ENCODE measurements at places on chromosomes 3 and 15.

DNA sequence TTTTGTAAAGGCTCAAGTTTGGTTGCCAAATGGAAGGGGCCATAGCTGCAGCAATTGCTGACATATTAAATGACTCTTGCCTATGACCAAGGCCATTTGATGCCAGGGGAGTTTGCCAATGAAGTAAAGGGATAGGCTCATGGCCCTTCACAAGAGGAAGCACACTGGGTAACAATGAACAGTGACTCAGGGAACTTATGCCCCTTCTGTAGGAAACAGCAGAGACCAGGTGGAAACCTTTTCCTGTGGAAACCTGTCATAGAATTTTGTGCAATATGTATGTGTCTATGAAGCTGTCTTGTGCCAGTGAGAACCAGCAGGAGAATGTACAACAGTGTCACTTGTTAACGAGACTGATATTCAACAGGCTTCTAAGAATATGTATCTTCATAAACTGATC lies 25.4 kb upstream of the AVEN start:
- DNase-seq: no peak

DNA sequence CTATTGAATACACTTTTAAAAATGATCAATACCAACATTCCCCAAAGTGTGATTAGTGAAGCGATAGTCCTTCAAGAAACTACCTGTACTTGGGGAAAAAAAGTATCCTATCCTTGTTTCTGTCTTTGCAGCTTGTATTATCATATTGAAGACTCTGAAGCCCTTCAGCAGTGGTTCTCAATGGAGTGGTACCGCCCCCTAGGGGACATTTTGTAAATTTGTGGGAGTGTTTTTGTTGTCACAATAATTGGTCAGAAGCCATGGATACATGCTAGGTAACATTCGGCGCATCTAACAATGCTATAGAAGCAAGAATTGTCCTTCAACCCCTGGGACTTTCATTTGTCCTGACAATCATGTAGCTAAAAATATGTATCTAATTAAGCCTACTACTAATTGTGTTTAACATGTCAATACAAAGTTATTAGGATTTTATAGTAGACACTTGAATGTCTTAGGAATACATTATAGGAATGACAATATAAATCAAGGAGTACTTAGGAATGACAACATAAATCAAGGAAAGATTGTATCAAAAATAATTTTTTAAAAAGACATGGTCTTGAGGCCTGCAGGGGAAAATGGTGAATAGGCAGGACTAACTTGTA lies 53.7 kb downstream of the NMD3 start:
- no peak for DNase-seq

GRCh38 chr3:148309390-148310035 lies 388.2 kb upstream of the AGTR1 start:
- DNase-seq: no peak

GRCh38 chr3:127124120-127124519 lies 68.8 kb upstream of the PRR23E start:
- DNase-seq: no peak

DNA sequence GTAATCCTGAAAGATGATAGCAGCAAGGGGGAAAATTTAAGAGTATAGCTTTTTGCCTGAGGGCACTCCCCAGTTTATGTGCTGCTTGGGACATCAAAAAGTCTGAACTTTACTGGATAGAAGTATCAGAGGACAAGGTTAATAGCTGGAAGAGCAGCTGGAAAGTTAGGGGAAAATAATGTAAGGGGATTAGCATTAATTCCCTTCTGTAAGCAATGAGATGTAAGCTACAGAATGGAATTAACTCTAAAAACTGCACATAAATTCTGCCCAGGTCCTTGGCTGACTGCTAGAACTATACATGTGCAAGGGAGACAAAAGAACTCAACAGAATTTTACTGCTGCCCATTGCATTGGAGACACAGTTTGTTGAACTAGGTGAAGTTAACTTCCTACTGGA lies 55.6 kb downstream of the ATP11B start:
- DNase-seq: no peak

DNA sequence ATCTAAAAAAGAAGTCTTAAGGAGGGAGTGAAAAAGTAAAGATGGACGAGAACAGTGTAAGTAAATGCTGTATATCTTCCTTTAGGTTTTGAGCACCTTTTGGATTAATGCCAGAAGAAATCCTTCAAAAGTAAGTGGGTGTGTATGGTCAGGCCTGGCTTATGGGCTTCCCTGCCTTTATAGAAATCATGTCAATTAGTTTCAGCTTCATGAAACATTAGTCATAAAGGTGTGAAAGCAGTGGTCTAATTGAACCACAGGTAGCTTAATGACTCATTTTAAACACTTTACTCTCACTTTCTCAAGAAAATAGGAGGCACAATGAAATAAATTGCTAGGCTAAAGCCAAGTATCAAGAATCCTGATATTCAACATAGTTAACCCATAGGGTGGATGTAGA lies 467.4 kb upstream of the DPPA4 start:
- DNase-seq: no peak

DNA sequence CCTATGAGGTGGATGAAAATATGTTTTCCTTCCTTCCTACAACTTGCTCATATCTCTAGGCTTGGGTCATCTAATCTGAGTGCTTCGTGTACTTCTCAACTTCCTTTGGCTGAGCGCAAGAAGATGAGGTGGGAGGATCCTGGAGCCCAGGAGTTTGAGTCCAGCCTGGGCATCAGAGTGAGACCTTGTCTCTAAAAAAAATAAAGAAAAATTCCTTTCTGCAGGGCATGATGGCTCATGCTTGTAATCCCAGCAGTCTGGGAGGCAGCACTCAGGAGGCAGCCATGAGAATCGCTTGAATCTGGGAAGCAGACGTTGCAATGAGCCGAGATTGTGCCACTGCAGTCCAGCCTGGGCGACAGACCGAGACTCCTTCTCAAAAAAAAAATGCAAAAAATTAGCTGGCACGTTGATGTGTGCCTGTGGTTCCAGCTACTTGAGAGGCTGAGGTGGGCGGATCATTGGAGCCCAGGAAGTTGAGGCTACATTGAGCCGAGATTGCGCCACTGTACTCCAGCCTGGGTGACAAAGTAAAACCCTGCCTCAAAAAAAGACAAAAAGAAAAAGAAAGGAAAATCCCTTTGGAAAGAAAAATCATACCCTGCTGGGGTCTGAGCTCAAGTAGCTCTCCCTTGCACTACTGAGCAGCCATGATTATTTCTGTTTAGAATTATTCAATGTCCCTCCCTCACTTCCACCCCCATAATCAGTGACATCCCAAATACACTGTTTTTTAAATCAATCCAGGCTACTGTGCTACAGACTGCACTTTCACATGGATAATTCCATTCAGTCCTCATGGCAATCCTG lies 28.0 kb upstream of the RAB11A start:
- DNase-seq: no peak

DNA sequence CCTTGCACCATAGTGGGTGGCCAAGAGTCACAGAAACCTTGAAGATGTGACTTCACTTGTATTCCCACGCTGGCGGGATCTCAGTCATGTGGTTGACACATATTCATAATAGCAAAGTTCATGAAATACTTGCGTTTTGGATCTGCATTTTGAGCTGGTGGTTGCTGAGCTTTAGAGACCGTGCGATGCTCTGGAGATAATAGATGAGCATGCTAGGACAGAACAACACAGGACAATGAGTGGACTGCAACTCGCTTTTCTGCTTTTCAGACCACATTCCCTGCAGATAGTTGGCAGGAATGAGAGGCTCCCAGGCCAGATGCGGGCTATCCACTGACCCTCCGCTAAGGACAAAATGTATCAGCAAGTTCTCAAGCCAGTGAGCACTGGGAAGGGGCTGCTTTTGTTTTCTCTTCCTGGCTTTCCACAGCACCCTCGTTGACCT lies 13.8 kb upstream of the STARD5 start:
- no peak for DNase-seq

- no peak for DNase-seq
These were observed 5.8 kb upstream of the ZNF770 start for GRCh38 chr15:34993877-34994276.

DNA sequence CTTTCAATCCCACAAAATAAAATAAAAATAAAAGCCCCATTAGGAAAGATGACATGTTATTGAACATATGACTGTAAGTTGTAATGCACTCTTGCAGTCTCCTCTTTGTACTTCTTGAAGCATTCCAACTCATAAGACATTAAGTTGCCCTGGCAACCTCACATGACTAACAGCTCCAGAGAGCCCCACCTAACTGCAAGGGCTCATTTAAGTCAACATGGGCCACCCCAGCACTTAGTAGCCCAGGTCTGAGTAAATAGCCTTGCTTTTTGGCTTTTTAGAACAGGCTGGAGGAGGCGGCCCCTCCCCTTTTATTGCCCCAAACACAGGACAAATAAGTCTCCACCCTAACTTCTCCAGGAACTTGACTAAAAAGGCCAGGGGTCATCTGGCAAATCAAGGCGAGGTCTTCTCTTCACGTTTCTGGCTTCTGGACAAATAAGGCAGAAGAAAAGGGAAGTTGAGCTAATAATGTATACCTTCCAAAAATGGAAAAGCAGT lies 135.1 kb downstream of the TMCO5A start:
- no peak for DNase-seq

DNA sequence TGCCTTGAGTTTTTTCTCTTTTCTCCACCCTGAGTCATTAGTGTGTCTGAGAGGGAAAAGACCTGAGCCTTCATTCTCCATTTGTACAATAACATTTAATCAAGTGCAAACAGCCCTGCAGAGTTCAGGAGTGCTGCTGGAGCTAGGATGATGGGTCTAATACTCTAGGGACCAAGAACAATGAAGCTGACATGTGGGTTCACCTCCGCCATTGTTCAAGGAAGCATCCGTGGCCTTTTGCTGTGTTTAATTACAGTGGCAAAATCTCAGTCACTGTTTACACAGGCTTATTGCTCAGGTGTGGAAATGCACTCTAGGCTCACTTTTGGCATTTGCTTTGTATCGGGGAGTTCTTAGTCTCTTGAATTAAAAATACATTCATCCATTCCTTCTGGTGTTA lies 259.6 kb downstream of the LRTM1 start:
- peak; percentile 9 for DNase-seq

DNA sequence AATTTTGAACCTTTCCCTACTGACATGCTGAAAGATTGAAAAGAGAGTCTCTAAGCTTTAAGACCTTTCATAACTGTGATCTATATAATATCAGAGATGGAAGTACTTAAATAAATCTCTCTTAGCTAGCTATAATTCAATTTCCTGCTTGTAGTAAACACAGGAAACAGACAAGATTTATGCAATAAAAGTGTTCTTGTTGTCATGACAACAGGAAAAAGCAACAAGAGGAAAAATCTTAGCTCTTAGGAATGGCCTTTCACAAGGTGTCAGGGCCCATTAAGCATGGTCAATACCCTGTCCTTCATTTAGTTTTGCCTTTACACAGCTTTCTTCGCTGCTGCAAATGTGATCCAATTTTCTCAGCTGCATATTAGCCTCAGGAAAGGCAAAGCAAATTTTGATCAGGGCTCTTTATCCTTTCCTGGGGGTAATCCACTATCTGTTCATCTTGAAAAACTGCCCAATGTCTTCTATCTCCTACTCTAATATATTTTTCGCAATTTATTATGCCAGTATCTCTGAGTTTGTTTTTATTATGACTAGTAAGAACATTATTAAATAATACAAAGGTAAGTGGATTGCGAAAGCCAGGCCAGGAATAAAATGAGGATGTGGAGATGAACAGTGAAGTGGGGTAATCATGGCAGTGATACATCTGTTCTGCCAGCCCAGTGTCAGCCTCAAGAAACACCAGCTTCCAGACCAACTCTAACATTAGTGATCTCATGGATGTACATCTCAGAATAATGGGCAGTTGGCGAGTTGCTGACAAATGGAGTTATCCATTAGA lies 28.7 kb downstream of the SIDT1 start:
- DNase-seq: no peak

- no peak for DNase-seq
These were observed 3.1 kb upstream of the CDV3 start for GRCh38 chr3:133570139-133570936.

- no peak for DNase-seq
These were observed 86.5 kb downstream of the ANKRD28 start for GRCh38 chr3:15711281-15711680.

DNA sequence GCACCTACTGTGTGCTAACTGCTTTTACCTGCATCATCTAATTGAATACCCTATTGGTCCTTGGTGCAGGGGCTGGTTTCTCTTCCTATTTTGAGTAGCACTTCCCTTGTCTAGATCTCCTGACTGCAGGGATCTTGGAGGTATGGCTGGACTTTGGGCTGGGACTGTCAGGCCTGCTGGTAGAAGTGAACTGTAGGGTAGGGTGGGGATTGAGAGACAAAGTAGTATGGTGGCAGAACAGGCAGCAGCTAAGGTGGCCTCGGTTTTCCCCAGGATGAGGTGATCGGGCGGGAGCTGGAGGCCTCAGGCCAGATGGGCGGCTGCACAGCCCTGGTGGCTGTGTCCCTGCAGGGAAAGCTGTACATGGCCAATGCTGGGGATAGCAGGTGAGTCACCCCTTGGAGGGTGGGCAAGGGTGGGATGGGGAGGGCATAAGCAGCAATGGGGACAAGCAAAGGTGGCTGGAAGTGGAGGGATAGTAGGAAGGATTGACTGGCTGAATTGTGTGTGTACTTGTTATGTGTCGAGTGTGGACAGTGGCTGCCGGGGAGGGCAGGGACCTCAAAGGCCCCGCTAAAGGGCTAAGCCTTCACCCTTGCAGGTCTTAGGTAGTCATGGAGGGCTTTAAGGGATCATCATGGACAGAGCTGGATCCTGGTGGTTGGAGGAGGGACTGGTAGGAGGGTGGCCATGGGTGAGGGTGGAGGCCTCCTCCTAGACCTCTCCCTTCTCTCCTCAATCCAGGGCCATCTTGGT lies 2.0 kb downstream of the PPM1M start:
- no peak for DNase-seq

- no peak for DNase-seq
These were observed 185.5 kb upstream of the KCNMB2 start for GRCh38 chr3:178350763-178351162.

- DNase-seq: no peak
These were observed 46.1 kb downstream of the ZFAND6 start for GRCh38 chr15:80105595-80105994.

DNA sequence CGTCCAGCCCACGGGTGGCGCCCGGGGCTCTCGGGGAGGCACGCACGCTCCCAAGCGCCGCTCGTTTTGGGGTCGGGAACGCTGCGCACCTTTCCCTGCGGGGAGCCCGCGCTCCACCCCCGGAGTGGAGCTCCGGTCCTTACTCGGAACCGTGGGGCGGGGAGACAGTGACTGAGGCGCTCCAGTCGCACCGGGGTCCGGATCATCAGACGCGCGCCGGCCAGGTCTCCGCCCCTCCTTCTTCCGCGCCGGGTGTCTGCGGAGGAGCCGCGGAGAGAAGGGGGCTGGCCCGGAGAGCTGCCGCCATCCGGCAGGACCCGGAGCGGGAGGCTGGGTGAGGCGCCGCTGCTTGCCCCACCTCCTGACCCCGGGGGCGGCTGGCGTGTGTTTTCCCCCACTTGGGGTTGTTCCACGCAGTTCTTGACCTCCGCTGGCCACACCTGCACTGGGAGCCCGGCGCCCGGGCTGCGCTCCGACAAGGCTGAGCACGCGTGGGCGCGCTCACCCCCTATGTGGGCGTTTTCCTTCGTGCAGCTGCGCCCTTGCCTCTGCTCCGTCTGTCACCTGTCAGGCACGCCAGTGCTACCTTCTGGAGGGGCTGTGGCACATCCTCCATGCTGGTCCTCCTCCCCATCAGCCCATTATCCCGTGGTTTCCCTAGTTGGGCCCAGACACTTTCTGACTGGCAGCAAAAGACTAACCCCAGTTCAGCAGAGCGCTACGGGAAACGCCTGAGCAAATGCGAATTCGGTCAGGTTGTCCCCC lies at the start of gene MCF2L2:
TSS of gene MCF2L2 (minus strand) at position 173 of the 765 bp plus-strand sequence. CDS start 642 bp downstream, outside the sequence.
- peak; percentile 42 for DNase-seq

- no peak for DNase-seq
These were observed 63.1 kb downstream of the TNIK start for GRCh38 chr3:171397089-171397488.

GRCh38 chr3:111715911-111716523 lies 120.9 kb upstream of the ZBED2 start:
- no peak for DNase-seq

GRCh38 chr3:189572249-189572648 lies 58.9 kb upstream of the TP63 start:
- DNase-seq: no peak
